ENCODE measurements at places on chromosomes 7 and 10.

GRCh38 chr7:127896659-127897058, 134.6 kb downstream of the LRRC4 start:
- DNase-seq: no peak

GRCh38 chr10:5871596-5871995, 18.1 kb downstream of the ANKRD16 start:
- DNase-seq: no peak

DNA sequence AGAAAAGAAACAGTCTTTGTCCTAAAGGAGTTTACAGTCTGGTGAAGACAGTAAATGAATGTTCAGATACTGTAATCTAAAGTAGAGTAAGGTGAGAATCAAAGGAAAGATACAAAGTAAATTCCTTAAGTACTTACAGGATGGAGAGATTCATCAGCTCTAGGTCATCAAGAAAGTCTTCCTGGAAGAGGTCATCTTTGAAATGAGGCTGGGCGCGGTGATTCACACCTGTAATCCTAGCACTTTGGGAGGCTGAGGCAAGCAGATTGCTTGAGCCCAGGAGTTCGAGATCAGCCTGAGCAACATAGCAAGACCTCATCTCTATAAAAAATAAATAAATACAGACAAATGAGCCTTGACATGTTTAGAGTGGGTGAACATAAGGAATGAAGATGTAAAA, 18.3 kb downstream of the FHIP2A start:
- DNase-seq: no peak

DNA sequence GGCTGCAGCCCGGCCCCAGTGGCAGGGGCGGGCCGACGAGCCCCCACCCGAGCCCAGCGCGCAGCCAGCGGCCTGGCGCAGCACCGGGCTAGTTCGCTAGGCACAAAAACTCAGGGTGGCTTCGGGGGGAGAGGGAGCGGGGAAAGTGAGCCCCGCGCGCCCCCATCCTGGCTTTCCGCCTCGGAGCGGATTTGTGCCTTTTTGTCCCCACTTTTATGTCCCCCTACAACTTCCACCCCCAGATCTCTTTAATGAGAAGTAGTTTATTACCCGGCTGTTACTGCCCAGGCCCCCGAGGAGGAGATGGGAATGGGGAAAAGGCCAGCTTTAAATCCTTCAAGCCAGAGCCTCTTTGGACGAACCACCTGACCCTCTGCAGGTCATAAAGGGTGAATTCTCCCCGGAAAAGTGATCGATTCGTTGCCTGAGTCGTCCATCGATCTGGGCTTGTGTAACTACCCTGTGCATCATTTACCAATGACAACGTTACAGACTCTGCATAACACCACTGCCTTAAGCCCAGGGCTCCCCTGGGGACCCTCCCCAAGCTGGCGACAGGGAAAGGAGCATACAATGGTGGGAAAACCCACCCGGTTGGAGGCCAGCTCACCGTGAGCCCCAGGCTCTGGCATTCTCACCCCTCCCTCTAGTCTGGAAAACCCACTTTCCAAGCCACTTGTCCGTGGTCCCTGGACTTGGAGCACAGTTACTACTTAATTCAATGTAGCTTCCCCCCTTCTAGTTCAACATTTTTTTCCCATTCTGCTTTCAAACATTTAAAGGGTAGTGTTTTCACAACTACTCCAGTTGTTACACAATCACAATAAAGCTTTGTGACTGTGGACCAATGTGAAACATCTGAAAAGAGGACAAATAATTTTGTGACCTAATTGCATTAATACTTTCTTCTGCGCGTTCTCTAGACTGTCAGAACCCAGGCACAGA, 748 bp upstream of the SH3PXD2A start:
- DNase-seq: no peak

- DNase-seq: no peak
Observed at GRCh38 chr10:3654496-3654895, 130.5 kb downstream of the KLF6 start.

DNA sequence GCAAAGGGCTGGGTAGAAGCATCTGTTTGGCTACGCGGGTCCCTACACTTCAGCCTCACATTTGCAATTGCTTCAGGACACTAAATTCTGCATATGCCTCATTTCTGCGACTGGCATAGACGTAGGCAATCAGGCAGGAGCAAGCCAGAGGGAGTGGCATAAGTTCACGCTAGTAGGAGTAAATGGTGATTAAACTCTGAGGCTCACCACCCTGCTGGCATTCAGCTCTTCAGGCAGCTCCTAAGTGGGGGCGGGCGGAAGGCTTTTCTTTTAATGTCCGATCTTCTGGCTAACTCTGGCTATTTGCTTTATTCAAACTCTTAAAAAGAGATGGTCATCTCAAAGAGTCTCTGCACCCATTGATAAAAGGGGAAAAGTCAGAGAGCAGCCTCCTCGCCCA, 45.3 kb downstream of the RGS10 start:
- no peak for DNase-seq

DNA sequence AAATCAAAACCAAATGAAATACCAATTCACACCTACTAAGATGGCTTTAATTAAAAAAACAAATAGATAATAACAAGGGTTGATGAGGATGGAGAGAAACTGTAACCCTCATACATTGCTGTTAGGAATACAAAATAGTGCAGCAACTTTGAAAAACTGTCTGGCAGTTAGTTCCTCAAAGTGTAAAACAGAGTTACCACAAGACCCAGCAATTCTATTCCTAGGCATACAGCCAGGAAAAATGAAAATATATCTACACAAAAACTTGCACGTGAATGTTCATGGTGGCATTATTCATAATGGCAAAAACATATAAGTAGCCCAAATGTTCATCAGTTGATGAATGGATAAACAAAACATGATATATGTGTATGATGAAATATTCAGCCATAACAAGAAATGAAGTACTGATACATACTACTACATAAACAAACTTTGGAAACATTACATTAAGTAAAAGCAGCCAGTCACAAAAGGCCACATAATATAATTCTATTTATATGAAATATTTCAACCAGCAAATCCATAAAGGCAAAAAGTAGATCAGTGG, 83.5 kb downstream of the BRAF start:
- DNase-seq: no peak

DNA sequence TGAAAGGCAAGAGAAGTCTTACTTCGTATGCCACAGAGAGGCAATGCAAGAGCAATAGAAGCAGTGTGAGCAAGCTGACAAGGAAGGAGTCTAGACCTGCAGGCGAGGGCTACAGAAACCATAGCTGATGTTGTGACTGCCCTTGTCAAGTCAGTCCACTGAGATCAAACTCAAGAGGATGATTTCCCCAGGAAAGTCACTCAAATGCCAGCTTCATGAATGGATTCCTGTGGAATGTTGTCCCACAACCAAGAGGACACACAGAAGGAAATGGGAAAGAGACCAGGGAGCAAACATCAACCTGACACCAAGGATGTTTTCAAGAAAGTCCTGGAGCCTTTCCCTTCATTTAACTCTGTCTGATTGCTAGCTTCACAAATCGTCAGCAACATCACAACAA, 78.0 kb upstream of the GAD2 start:
- no peak for DNase-seq

- DNase-seq: no peak
Observed at GRCh38 chr7:36538126-36538525, 148.5 kb downstream of the ANLN start.

GRCh38 chr10:118370499-118370898, 28.4 kb upstream of the FAM204A start:
- DNase-seq: no peak

DNA sequence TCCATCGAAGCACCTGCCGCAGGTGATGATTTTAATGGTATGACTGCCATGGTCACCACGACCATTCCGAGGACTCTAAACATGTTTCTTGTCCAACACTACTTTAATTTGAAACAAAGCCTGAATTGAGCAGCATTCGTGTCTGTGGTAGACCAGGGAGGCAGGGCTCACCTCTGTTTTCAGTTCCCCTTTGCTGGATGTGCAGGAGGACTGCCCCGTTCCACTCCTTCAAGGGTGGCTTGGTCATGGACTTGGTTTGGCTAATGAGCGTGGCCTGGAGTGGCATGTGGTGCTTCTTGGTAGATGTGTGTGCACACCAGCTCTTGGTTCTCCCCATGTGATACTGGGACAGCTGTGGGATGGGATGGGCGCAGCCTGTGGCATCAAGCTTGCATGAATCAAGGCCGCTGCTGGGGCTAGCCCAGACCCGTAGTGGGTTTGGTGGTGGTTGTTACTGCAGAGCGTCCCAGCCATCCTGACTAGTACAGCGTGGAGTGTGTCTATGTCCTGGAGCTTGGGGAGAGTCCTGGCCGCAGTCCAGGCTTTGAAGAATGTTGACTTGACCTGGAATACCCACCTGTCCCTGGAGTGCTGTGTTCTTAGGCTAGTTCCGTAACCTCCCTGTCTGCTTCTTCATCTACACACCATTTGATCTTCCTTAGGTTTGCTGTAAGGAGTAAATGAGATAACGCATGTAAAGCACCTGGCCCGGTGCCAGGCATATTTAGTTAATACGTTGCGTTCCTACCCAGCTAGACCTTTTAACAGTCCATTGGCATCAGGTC, 34.8 kb downstream of the MGMT start:
- no peak for DNase-seq

- no peak for DNase-seq
Observed at GRCh38 chr7:2559283-2559950, 638 bp downstream of the IQCE start.

DNA sequence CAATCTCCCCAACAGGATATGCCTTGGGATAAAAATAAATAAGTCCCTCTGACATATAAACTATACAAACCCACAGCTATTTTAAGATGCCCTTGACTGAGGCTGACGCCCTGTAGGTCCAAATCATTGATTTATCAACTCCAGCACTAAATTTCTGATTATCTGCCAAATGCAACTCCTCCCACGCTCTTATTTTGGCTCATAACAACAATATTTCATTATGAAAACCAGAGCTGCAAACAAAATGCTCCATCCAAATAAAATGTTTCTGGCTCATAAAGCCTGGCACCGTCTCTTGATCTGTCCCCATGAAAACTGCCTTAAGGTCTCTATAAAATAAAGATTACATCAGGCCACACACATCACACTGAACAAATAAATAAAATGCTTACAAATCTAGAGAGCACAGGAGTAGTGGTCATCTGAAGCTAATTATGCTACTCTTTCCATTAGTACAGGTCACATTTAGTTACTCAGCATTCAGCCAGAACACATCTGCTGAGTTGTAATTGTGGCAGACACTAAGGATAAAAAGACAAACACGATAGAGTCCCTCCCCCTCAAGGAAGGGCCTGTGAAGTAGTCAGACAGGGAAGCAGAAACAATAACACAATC, 28.8 kb downstream of the CACUL1 start:
- DNase-seq: no peak

DNA sequence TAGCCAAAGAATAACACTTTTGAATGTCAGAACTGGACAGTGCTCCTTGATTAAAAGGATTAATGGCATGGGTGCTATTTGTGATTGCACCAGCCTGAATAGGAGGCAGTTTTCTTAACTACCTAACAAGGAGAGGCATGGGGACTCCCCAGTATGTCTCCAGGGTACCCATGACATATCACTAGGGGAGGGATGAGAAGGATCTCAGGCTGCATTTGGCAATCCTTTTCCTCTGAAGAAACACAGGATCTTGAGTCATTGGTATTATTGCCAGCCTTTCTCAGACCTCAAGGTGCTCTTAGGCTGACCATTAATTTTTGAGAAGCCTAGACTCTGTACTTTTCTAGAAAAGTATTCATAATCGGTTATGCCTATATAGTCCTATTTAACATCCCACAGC, 77.5 kb upstream of the NPVF start:
- no peak for DNase-seq

DNA sequence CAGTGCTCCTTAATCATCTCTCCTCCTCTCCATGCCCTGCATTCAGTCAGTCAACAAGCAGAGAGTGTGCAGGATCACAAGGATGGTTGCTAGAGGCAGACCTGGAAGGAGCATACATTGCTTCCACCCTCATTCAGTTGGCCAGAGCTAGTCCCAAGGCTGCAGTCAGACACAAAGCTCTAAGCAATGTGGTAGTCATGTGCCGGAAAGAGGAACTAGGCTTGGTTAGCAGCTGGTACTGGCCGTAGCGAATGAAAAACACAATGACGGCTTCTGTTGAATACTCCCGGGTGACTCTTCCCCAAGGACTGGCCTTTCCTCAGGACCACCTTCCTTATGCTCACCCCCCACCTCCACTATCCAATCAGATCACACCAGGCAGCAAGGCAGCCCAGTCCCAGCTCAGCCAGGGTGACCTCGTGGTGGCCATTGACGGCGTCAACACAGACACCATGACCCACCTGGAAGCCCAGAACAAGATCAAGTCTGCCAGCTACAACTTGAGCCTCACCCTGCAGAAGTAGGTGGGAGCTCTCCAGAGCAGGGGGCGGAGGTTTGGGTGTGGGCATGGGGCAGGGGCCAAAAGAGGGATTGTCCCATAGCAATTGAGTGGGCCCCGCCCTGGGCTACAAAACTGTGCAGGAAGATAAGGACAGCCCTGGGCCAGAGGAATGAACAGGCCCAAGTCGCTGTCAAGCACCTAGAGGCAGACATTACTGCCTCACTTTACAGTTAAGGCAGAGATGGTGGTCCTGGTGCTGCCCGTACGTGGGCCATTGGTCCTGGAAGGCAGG, 10.9 kb downstream of the LDB3 start:
- no peak for DNase-seq

- no peak for DNase-seq
Observed at GRCh38 chr10:104527013-104527412, 114.1 kb upstream of the SORCS3 start.

- DNase-seq: no peak
Observed at GRCh38 chr7:137661634-137662033, 185.1 kb downstream of the DGKI start.

GRCh38 chr7:156374335-156374734, 266.2 kb upstream of the RNF32 start:
- no peak for DNase-seq

GRCh38 chr7:1576521-1577253, 6.9 kb upstream of the PSMG3 start:
- no peak for DNase-seq

DNA sequence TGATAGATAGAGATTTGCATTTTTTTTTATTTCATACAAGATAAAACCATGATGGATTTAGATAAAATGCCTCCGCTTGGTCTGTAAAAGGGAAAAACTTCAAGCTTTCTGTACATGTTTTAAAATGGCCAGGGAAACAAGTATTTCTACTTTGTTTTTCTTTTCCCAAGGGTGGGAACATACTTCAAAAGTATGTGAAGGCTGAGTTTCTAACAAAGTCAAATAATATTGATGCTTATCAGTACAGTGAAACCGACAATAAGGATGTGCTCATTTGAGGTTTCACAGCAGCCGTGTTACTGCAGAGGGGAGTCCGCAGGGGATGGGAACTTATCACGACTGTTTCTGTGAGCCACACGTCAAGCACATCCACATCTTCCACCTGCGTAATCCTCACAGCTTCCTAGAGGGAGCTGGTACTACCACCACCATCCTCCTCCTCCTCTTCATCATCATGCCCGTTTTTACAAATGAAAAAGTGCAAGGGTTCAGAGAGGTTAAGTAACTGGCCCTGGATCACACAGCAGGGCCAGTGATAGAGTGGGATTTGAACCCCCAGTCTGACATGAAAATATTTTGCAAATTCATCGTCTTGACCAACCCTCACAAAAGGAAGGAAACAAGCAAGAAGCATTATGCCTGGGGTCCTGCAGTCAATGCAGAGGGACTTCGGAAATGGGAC, 94.3 kb downstream of the GPR26 start:
- no peak for DNase-seq

All from nucleus accumbens (tissue), 56 donors.